ENCODE measurements at places on chromosomes 11 and 22. TPM values are rescaled to one million over a fixed set of nuclear protein-coding genes. Genes with fewer than 3 reads are reported as not detected.

DNA sequence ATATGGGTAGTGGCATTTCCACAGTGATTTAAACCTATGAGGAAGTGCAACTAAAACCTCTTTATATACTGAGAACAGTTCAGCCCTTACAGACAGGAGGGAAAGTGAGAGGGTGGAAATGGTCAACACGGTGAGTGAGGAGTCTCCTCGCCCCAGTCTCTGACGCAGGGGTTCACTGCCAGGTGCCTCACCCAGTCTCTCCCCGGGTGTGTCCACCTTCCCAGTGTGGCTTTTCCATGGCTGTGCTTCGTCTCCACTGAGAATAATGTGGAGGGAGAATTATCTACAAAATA is 116.6 kb upstream of the TOP3B start:
- no peak for DNase-seq

GRCh38 chr11:79694368-79694767 is 253.5 kb upstream of the TENM4 start:
- DNase-seq = no peak

DNA sequence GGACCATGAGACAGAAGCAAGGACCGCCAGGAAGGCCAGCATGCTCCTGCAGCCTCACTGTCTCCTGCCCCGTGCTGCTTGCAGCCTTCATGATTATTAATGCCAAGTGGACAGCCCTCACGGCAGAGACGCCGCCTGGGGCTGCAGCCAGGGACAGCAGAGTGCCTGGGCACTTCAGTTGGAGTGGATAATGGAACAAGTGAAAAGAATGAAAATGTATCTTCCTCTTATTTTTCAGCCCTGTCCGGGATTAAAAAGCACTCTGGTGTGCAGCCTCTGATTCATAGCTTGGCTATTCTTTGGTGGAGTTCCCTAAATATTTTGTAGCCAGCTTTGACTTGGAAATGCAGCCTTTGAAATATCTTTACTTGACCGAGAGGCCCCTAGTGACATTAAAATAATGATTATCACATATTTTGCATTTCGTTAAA is 1404.2 kb downstream of the BRD1 start:
- DNase-seq = no peak

DNA sequence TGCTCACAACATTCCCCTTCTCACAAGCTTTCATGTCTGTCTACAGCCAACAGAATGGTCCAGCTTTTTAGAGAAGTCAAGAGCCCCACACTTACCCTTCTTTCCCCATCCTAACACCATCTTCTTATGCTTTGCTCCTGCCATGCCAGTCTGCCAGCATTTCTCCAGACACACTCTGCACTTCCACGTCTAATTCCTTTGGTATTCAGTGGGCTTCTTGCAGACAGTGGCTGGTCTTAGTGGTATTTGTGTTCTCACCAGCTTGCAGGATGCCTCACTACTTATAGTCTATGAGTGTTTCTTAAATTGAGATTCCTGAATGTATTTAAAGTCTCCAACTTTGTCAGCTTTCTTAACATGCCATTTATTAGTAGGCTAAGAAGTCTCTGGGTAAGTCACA is 154.4 kb downstream of the BBOX1 start:
- no peak for DNase-seq

DNA sequence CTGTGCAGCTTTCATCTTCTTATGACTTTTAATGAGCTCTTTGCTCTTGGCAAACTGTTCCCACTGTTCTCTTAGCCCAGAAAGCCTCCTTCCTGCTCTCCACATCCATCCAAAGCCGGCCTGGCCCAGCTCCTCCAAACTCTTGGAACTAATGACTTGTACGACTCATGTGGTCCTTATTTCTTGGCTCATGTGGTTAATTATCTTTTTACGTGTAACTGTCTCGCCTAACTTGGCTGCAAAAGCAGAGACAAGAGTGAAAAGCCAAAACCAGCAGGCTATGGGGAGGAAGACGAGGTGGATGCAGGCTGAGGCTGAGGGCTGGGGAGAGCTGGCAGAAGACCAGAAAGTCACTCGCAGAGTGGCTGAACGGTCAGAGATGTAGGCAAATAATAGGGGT is 5.5 kb downstream of the CSNK2A3 start:
- no peak for DNase-seq

Gene PTDSS2
- total RNA-seq = 23.4 TPM

- peak; percentile 26 for DNase-seq
Observed at GRCh38 chr11:17275400-17276235, 921 bp upstream of the NUCB2 start.

DNA sequence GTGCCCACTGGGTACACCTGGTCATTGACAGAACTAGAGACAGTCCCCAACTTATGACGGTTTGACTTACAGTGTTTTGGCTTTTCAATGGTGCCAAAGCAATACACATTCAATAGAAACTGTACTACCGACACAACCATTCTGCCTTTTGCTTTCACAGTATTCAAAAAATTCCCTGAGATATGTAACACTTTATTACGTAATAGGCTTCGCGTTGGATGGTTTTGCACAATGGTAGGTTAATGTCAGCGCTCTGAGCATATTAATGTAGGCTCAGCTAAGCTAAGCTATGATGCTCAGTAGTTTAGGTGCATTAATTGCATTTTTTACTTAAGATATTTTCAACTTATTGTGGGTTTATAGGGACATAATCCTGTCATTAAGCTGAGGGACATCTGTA is 105.1 kb upstream of the B3GAT1 start:
- DNase-seq = no peak

Gene LRRC56
- 4.0 TPM for total RNA-seq

- DNase-seq = no peak
Observed at GRCh38 chr11:63765688-63766241, 2.8 kb downstream of the ZFTA start.

Gene BIRC2
- 37.5 TPM for total RNA-seq

Gene C11orf86
- not detected for total RNA-seq

- no peak for DNase-seq
Observed at GRCh38 chr11:31822927-31823643, 12.0 kb upstream of the PAX6 start.

DNA sequence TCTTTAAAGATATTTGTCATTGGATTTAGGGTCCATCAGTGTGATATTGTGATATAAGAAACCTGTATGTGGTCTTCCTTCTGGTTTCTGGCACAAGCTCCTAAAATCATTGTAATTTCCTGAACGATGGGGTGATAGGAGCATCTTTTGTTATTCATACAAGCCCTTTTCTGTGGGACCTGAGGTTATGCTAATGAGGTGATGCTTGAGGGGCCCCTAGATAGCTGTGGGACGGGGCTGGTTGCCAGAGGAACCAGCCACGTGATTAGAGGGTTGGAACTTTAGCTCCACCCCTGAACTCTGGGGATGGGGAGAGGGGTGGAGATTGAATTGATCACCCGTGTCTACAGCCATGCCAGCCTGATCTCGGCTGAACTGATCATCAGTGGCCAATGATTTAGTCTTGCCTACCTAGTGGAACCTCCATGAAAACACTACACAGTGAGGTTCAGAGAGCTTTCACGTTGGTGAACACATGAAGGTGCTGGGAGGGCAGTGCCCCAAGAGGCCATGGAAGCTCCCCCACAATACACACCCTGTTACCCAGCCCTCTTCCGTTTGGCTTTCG is 62.8 kb downstream of the BCR start:
- no peak for DNase-seq

Gene CDON
- 1.1 TPM for total RNA-seq

Gene RAB38
- 0.30 TPM for total RNA-seq

Gene EXPH5
- 8.3 TPM for total RNA-seq

Gene UFD1
- total RNA-seq = 66.9 TPM

DNA sequence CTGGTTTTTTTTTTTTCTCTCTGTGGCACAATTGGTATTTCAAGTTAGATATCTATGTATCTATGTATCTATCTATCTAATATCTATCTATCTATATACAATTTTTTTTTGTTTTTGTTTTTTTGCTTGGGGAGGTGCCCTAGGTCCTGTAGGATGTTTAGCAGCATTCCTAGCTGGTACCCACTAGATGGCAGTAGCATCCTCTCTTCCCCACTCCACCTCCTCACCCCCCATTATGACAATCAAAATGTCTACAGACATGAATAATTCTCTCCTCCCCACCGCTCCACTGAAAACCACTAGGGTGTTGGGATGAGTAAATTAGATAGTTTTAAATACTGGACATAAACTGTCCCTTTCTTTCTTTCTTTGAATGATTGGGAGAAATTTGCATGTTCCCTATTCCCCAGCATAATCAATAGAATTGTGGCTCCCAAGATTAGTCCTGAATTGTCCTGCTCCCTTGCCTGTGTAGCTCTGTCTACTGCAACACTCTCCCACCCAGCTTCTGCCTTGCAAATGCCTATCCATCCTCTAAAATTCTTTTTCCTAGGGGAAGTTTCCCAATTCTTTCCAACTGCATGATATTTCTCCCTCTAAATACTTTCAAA is 1152.4 kb downstream of the LRRC4C start:
- no peak for DNase-seq

DNA sequence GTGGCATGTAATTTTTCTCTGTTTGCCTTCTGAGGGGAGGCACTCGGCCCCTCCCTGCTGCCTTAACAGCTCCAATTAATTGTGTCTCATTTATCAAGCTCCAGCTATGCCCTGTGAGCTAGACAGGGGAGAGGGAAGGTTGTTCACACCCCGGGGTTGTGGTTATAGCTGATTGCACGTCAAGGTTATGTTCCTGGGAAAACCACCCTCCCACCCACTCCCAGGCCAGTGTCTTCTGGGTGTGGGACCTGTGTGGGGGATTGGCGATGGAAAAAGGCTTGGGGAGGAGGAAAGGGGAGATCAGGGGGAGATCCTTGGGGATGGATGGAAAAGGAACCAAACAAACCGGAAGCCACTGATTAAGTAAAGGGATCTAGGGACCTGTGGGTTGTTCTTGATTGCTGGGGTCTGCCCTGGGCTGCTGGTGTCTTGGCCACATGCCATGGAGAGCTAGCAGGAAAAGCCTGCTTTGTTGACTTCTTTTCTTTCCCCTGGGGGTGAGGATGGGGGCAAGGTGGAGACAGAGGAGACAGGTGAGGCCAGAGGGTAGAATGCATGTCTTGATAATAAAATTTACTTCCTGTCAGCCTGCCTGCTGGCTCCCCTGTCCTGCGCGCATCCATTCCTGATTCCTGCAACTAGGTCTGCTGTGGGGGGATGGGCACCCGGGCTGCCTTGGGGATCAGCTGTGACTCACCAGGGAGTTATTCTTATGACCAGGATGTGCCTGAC is 13.5 kb upstream of the SORL1-AS1 start:
- DNase-seq = no peak

DNA sequence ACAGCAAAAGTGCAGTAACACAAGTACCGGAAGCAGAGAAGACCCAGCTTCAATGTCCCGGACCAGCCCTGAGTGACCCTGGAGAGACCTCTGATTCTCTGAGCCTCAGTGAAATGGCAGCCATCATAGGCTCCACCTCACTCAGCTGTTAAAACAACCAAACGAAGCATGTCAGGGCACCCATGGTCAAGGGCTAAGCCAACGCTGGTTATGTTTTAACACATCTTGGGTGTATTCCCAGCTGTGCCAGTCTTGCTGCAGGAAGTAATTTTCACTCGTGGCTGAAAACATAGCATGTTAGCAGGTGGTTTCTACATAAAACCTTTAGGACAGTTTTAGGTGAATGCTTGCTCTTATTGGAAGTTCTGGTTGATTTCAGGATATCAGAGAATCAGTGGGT is 30.9 kb downstream of the LMO2 start:
- no peak for DNase-seq
